ENCODE measurements at places on chromosomes 7 and 10.

DNA sequence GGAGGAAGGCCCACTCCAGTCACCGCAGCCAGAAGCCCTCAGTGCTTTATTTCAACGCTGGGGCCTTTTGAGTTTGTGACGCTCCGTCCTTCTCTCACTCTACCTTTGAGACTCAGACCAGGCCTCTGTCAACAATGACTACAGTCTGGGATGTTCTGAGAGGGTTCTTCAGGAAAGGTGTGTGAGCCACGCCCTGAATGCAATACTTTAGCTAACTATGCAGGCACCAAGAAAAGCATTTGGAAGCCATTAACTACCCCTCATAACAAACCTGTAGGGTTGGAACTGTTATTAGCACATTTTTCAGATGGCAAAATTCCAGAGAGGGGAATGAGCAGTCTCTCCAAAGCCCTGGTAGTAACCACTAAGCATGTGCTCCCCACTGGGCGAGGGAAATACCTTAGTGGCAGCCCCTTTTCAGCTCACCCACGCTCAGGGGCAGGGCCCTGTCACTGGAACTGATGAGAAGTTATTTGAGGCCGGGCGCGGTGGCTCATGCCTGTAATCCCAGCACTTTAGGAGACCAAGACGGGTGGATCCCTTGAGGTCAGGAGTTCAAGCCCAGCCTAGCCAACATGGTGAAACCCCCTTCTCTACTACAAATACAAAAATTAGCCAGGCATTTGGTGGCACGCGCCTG, 5.7 kb upstream of the ARPC1B start:
- no peak for DNase-seq

GRCh38 chr7:39095875-39096619, 118.3 kb downstream of the POU6F2 start:
- no peak for DNase-seq

GRCh38 chr10:58660575-58661255, 148.0 kb downstream of the BICC1 start:
- no peak for DNase-seq

- no peak for DNase-seq
Observed at GRCh38 chr7:131066635-131067034, 261.0 kb upstream of the MKLN1 start.

- no peak for DNase-seq
Observed at GRCh38 chr7:134293002-134293740, 23.6 kb downstream of the SLC35B4 start.

- DNase-seq = no peak
Observed at GRCh38 chr7:23456093-23456492, 14.2 kb downstream of the IGF2BP3 start.

Measured in spinal cord (tissue), 10 donors.